NCI-H1694 (cell line): ENCODE measurements at places on chromosomes 4 and X.

DNA sequence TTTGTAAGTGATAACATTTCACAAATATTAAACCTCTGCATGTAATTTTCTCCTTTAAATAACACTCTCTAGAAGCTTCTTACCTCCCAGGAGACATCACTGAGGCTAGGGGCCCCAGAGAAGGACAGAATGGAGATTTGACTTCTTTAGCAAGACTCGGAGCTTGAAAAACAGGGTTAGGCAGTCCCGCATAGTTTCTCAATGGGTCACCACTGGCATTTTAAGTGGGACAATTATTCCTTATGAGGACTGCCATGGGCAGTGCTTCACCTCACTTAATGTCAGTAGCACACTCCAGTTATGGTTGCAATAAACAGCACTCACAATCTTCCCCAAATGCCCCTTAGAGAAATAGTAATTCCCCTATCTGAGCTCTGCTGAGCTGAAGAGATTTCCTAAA, 66.7 kb upstream of the NOCT start:
- DNase-seq, result no peak

GRCh38 chr4:185825737-185826136, 13.7 kb upstream of the SORBS2 start:
- no peak for DNase-seq

DNA sequence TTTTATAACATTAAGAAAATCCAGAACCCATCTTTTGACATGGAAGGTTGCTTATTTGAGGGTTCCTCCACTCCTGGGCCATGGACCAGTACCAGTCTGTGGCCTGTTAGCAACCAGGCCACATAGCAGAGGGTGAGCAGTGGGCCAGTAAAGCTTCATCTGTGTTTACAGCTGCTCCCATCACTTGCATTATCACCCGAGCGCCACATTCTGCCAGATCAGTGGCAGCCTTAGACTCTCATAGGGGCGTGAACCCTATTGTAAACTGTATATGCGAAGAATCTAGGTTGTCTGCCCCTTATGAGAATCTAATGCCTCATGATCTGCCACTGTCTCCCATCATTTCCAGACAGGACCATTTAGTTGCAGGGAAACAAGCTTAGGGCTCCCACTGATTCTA, 58.6 kb downstream of the NDST4 start:
- no peak for DNase-seq

DNA sequence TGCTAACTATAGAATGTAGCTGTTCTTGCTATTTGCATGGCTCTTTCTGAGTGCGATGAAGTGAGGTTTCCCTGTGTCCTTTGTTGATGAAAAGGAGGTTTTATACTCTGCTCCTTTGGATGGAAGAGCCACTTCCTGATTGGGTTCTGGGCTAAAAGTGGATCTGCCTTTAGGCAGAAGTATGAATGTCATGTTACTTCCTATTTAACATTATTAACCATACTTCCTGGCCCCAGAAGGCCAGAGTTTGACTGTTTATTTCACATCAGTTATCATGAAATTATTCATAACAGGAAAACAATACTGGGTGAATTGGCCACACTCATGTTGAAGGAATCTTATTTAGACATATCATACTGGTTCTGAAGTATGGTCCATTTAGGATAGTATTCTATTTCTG, 386.2 kb downstream of the PCDH7 start:
- no peak for DNase-seq

- DNase-seq, result no peak
These were observed 115.8 kb upstream of the INPP4B start for GRCh38 chr4:142961866-142962265.

DNA sequence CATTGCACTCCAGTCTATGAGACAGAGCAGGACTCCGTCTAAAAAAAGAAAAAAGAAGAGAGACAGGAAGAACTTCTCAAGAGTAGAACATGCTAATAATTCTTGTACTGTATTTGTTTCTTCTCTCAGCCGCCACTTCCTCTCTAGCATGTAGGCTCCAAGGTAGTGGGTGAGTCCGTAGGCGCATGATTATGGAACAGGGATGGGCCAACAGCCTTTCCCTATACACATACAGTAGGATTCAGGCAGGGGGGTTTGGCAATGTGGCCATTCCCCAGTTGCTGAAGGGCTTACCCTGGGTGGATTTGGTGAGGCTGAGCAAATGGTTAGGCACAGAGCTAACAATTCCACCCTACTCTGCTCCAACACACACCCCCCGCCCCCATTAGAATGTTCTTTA, 35.0 kb upstream of the APLN start:
- no peak for DNase-seq

DNA sequence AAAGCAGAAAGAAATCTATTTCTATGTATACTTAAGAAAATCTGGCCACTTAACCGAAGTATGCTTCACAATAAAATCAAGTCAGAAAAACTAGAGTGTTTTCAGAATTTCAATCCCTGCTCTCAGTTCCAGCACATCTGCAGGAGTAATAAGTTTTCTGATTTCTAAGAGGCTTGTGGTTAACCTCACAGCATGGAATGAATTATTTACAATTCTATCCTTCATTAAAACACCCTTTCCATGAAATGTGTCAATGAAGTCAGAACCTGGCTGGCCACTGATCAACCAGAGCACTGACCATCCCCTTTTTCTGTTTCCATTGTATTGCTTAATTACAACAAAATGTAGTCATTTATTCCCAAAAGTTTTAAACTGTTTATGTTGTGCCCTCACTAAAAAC, 781.4 kb upstream of the INTU start:
- DNase-seq, result no peak

DNA sequence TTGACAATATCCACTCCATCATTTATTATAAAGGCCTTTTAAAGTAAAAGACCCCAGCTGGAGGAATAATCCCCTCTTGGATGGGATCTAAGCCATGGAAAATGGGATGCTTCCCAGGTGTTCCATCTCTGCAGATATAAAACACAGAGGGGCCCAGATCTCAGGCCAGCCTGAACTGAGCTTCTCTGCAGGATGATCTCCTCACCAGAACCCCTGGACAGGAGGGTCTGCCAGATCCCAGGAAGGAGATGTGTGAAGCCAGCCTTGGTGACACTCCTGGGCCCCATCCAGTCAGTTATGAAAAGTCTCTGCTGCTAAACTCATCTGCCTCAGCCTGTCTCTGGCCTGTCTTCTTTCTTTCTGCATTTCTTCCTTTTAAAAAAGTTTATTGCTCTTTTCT, 56.7 kb downstream of the HTRA3 start:
- no peak for DNase-seq

DNA sequence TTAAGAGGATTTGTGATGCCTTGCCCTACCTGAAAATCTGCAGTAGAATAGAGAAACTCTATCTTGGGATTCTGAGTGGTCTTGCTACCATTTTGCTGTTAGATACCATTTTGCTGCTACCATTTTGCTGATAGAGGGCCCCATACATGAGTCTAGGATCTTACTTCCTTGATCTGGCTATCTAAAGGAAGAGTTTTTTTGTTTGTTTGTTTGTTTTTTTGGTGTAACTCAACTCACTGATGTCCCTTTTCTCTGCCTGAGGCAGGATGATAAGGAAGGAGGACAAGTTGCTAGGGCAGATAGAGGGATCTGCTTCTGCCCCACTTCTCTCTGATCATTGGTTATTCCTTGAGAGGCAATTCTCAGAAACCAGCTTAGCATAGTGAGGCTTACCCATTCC, 31.0 kb downstream of the XK start:
- DNase-seq, result no peak

GRCh38 chr4:114613560-114613959, 15.0 kb downstream of the UGT8 start:
- DNase-seq, result no peak

GRCh38 chr4:2961811-2962441, 1.3 kb downstream of the NOP14 start:
- DNase-seq, result no peak

GRCh38 chrX:73215246-73215645, 595 bp upstream of the NAP1L2 start:
- no peak for DNase-seq

GRCh38 chr4:11430536-11430935, 1.8 kb upstream of the HS3ST1 start:
- DNase-seq, result no peak

DNA sequence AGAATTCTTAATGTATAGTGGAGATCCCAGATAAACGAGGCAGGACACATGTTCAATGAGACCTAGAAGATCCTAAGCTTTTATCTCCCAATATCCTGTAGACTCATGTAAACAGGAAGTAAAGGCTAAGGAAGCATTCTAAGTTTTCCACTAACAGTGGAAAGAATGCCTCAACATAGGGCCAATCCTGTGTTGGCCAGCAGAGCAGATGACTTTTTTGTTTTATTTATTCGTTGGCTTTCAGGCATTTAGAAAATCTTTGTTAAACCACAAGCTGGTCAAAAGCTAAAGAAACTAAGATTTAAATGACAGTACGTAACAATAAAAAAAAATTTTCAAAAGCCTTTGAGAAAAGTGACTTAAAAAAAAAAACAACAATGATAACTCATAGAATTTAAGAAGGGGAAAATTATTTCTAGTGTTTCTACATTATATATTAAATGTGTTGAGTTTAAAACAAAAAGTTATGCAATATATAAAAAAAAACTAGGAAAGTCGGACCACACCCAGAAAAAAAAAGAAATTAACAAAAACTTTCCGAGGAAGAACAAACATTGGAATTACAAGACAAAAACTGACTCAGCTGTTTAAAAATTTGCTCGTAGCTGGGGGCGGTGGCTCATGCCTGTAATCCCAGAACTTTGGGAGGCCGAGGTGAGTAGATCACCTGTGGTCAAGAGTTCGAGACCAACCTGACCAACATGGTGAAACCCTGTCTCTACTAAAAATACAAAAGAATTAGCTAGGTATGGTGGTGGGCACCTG, 759.3 kb downstream of the FSTL5 start:
- DNase-seq, result no peak

DNA sequence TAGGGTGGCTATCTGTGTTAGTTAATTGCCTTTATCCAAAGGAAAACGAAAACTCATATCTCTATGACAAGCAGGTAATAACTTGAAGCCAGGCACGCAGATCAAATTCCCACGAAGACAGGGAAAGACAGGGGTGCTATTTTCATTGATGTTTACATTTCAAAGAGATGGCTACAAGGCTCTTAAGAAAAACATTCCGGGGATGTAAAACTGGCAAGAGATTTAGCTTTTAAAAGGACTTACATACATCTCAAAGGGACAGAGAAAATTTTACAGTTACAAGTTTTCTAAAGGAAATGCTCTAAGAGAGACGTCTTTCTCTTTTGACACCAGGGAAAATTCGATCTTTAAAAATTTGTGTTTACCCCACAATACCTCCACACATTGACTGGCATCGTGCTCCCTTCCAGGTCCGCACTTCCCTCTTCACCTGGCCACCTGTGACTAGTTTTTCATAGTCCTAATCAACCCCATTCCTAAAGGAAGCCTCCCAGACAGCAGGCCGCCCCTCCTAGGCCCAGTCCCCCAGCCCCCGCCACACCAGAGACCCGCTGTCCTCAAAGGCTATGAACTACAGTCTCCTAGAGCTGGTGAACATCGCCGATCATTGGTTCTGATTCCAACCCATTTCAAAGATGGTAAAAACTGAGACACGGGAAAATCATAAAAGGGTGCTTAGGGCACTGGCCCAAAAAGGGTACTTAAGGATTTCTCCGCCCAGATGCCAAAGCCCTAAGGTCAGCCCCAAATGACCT, 649 bp upstream of the ARAF start:
- DNase-seq, result no peak

DNA sequence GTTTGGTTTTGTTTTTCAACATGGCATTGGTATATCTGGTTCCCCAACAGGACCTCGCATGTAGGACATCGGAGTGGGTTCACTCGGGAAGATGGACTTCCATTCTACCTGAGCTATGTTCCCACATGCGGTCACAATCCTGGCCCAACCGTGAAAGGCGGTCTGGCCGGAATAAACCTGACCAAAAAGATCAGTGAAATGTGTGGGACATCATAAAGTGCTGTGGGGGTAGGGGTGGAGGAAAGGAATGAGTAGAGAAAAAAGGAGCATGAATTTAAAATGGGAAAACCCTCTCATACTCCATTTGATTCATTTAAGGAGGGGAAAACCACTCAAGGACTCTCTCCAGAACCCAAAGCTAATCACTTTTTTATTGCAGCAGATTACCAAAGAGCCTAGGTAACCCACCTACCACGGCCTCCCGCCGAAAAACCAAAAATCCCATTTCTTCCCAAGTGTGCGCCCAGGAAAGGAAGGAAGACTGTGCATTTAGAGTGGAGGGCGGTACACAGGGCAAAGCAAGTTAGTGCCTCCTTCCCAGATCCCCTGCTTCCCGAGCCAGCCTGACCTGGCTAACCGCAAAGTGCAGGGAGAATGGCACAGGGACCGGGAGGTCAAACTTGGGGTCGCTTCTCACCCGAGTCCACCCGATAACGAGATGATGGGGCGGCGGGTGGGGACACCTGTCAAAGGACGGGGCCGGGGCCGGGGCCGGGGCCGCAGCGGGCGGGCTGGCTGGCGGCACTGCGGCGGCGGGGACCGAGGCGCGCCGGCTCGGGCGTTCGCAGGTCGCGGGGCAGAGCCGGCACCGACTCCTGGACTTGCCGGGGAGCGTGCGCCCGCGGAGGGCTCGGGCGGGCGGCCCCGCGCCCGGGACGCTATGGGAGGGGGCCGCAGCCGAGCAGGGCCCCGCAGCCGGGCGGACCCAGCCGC, 669 bp downstream of the TMEM150C start:
- no peak for DNase-seq

- DNase-seq, result no peak
These were observed 26.0 kb upstream of the RASL11B start for GRCh38 chr4:52836120-52836519.

- DNase-seq, result no peak
These were observed 155.1 kb downstream of the NR3C2 start for GRCh38 chr4:148287111-148287510.

- DNase-seq, result no peak
These were observed 398.3 kb upstream of the FAM47C start for GRCh38 chrX:36609616-36610585.

DNA sequence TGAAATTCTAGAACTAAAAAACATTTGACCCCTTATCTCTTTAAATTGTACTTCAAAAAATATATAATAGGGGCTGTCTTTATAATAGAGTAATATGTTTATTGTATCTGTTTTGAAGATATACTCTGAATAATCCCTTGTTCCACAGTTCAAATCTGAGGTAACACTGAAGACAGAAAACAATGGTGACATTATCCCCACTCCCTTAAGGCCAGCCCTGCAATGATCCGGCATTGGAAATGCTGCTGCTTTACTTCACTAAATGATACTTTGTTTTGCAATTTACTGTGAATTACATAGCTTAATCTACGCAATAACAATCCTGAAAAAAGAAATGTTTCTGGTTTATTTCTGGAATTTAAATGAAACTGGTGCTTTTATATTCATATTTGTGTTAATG, 34.4 kb upstream of the ZFP42 start:
- DNase-seq, result no peak

- DNase-seq, result no peak
These were observed 208.1 kb downstream of the ANKRD50 start for GRCh38 chr4:124504431-124504830.

GRCh38 chr4:57077550-57078343, 32.4 kb downstream of the IGFBP7 start:
- no peak for DNase-seq

GRCh38 chr4:137125011-137125410, 407.3 kb downstream of the PCDH18 start:
- no peak for DNase-seq

- no peak for DNase-seq
These were observed 60.9 kb downstream of the C4orf51 start for GRCh38 chr4:145740806-145741205.

- DNase-seq, result no peak
These were observed 264.2 kb downstream of the CAMK2D start for GRCh38 chr4:113497154-113497884.
